Urinary bladder (tissue), 4 donors: ENCODE measurements at places on chromosomes 13 and 19. TPM values are rescaled to one million over a fixed set of nuclear protein-coding genes. Genes with fewer than 3 reads are reported as not detected.

SULT2B1 gene
- 0.42 TPM for total RNA-seq

ATP4B gene
- not detected for total RNA-seq

VSTM1 gene
- total RNA-seq, result not detected

PRTN3 gene
- total RNA-seq, result 0.26 TPM

GPR4 gene
- 0.32 TPM for total RNA-seq

PDE4C gene
- 1.7 TPM for total RNA-seq

FCHO1 gene
- total RNA-seq, result 1.4 TPM

DNA sequence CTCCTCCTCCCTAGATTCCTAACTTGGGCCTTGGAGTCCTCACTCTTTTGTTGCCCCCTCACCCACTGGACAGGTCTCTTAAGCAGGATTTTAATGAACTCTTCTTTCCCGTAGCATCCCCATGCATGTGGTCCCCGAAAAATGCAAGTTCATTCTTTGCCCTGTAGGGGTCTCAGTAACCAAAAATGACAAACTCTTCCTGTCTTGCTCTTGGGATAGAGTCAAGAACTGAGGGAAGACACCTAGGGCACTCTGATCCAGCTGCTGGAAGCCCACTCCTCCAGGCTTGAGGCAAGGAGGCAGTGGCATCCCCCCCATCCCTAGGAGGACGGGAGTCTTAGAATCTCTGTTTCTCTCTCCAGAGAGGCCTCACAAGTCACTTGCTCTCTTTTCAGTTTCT lies 987.0 kb downstream of the DIAPH3 start:
- no peak for DNase-seq

- no peak for DNase-seq
Observed at GRCh38 chr13:71772361-71772760, 94.6 kb downstream of the DACH1 start.

GRCh38 chr19:55112777-55113569 lies 4.5 kb downstream of the PPP1R12C start:
- no peak for DNase-seq

GRCh38 chr13:67151652-67152051 lies 78.5 kb downstream of the PCDH9 start:
- no peak for DNase-seq

DNA sequence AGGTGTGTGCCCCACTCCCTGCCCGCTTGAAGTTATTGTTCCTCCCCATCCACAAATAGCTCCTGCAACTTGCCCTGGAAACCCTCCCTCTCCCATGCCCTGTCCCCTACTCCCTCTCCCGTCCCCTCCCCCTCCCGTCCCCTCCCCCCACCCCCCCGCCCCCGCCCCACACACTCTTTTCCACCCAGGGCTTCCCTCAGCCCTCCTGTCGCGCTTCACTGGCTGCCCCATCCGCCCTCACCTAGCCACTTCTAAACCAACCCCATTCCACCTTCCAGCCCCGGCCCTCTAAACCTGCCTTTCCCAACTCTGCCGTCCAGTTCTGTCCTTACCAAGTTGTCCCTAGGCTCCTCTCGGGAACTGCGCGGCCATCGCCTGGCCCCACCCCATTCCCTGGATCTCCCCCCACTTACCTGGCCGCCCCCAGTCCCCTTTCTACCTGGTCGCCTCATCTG lies 993 bp downstream of the RGL3 start:
- no peak for DNase-seq

DNA sequence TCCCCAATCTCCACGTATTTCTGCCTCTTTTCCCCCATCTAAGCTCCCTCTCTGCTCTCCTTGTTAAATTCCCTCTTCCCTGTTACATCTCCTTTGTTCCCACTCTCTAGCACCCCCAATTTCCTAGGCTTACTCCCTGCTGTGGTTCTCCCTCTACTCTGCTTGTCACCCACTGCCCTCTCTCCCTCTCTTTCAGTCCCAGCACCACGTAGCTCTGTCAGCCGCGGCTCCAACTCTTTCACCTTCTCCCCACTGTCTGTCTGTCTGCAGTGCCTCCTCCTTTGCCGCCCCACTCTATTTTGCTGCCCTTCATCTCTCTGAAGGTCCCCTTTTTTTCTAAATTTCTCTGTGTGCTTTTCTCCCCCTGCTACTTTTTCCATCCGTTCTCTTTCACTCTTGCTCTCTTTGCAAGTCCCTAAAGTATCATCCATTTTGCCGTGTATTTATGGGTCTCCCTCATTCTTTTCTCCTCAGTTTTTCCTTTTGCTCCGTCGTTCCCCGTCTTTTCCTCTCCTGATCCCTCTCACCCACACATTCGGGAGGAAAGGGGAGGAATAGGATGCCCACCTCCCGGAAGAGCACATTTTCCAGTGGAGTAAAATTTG lies 937 bp downstream of the ZNF841 start:
- no peak for DNase-seq

DNA sequence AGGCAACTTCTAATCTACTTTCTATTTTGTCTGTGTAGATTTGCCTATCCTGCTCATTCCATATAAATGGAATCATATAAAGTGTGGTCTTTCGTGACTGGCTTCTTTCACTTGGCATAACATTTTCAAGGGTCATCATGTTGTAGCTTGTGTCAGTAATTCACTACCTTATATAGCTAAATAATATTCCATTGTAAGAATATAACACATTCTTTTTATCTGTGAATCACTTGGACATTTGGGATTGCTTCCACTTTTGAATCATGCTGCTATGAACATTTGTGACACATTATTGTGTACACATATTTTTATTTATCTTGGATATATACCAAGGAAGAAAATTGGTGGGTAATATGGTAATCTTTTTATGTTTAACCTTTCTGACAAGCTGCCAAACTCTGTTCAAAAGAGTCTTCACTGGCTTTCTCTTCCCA lies 89.0 kb upstream of the CSNK1A1L start:
- DNase-seq, result no peak

GRCh38 chr13:25131881-25132420 lies 36.0 kb downstream of the PABPC3 start:
- DNase-seq, result no peak

- no peak for DNase-seq
Observed at GRCh38 chr13:97274829-97275649, 52.9 kb downstream of the MBNL2 start.

DNA sequence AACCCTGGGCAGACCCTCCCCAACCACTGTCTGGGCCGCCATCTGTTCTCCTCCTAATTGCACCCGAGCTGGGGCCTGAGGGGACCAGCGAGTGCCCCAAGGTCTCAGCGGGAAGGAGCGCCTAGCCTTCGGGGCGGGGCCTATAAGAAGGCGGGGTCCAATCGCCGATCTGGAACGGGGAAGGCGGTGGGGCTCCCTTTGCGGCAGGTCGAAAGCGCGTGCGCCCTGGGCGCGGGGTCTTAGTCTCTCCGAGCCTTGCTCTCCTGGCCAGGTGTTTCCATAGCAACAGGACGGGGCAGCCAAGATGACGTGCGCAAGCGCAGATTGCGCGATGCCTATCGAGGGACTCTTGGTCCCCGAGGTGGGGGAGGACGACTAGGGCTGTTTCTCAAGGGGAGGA lies 2.8 kb downstream of the MAST1 start:
- DNase-seq, result peak; percentile 18

GRCh38 chr13:93625536-93625935 lies 398.9 kb downstream of the GPC6 start:
- DNase-seq, result no peak

GRCh38 chr13:109785892-109786450 lies 412 bp downstream of the IRS2 start:
- DNase-seq, result no peak

GRCh38 chr13:97627566-97627965 lies 193.6 kb downstream of the RAP2A start:
- peak; percentile 48 for DNase-seq

DNA sequence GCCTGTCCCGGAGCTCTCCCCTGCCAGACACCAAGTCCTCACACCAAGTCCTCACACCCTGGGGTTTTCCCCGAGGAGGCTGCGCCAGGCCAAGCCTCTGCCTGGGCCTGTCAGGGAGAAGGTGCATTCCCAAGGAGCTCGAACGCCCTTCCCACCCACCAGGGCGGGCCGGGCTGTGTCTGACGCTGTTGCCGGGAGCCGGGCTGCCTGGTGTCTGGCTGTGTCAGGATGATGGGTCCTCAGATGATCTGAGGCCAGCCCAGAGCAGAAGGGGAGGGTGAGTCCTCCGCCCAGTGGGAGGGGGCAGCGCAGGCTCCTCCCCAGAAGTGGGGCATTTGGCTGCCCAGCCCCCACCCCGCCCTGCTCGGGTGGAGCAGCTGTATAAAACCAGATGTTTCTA lies 2.3 kb upstream of the HAS1 start:
- no peak for DNase-seq

DNA sequence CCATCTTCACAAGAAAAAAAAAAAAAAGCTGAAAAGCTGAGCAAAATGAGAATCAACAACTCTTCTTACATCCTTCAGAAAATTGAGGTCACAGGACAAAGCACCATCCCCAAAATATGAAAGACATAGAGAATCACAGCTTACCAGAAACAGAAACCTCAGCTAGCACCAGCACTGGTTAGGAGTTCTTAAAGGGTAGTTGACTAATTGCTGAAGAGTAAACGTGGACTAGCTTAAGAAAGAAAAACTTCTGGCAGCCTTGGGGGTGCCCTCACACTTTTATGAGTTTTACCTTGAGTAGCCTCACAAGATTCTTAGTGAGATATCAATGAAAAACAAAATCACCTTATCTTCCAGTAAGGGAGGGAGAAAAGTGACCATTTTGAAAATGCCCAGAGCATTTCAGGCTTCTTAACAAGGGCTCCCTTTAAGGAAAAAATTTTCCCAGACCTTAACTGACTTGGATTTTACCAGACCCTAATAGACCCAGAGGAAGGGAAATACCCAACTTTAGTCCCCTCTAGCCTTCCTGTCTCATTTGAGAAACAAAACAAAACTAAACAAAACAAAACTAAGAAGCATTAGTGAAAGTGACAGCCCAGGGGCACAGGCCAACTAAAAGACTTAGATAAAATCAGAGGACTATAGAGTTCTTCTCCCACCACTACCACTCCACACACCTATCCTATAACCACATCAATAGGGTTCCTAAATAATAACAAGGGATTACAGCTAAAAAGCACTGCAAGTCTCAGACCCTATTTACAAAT lies 888.6 kb downstream of the DIAPH3 start:
- no peak for DNase-seq

GRCh38 chr13:40994581-40995230 lies 24.4 kb downstream of the ELF1 start:
- no peak for DNase-seq

DNA sequence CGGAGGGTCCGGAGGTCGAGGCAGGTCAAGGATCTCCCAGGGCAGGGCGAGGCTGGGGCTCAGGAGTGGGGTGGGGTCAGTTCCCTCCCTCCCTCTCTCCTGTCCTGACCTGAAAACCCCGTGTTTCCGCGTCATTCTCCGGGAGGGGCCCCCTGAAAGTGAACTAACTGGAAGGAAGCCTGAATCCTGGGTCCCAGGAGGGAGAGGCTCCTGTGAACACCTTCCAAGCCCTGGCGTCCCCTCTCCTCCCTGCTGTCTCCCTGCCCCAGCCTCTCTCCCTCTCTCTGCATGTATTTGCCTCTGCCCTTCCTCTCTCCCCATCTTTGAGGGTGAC lies 741 bp upstream of the CADM4 start:
- DNase-seq, result no peak

- no peak for DNase-seq
Observed at GRCh38 chr19:46693760-46694159, 23.2 kb downstream of the PRKD2 start.

- DNase-seq, result no peak
Observed at GRCh38 chr13:21833921-21834320, 163.0 kb downstream of the FGF9 start.

- DNase-seq, result no peak
Observed at GRCh38 chr13:40406405-40407120, 259.9 kb downstream of the FOXO1 start.

- no peak for DNase-seq
Observed at GRCh38 chr13:111610879-111611278, 290.4 kb downstream of the TEX29 start.

DNA sequence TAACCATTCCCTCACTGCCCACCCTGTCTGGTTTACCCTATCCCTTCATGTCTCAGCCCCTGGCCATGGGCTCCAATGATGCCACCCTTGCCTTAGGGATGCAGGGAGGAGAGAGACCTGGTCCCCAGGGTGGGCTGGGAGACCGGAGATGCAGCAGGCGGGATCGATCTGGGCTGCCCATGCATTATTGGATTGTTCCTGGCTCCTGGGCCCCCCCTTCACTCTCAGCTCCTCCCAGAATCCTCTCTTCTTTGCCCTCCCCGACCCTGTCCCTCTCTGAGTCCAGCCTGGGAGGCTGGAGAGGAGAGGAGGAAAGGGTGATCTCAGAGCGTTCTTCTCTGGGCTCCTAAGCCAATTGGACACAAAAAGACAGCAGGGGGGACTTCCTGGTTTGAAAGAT lies 5.8 kb downstream of the KASH5 start:
- no peak for DNase-seq

DNA sequence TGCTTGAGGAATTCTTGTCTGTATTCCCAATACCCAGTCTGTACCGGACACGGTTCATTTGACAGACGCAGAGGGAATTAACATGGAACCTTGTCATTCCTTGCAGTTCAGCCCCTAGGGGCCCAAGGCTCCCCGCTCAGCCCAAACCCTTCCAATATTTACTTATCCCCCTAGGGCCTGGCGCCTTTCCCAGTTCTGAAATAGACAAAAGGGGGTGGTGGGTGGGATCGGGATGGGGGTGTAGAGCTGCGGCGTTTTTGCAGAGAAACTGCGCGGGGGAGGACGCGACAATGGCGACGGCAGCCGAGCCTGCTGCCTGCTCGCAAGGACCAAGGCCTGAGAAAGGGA lies 583 bp downstream of the AKAP8L start:
- no peak for DNase-seq

DNA sequence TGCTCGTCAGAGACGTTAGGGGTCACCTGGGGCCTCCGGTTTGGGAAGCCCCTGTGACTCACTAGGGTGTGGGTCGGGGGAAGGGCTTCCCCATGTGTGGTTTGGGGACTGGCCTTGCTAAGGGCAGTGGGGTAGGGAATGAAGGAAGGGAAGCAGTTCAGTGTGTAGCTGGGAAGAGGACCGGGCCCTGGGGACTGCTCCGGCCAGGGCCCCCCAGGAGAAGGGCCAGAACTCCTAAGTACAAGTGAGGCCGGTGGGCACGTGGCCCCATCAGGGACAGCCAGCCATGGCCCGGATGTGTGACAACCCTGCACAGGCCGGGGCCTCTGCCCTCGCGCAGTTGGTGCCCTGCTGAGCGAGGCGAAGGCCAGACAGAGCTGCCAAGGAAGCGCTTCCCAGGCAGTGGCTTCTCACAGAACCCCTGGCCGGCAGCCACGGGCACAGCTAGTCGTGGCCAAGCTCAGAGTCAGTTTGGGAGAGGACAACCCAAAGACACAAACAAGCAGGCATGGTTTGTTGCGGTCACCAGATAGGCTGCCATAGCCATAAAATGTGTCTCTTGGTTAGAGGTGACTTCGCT lies 25.7 kb downstream of the TEX29 start:
- DNase-seq, result no peak

DNA sequence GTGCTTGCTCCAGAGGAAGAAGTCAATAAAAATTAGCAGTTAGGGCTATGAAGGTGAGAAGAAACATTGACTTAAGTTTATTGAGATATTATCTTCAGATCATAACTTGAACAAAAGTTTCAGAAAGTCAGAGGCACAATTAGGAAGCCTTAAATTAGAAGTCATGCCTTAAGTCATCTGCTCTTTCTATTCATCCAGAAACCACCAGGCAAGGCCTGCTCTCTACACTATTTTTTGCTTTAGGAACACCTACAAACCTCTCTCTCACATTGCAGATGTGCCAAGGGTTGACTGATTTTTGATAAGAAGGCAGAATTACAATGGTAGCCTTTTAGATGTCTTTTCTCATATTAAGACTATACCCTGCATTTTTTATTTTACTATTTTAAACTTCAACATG lies 268.7 kb downstream of the SPRY2 start:
- no peak for DNase-seq
